CD8-positive, alpha-beta memory T cell (primary cell): ENCODE measurements at places on chromosomes 2 and 18.

- no peak for DNase-seq
Measured at GRCh38 chr2:33131749-33132148, 185.0 kb downstream of the LTBP1 start.

DNA sequence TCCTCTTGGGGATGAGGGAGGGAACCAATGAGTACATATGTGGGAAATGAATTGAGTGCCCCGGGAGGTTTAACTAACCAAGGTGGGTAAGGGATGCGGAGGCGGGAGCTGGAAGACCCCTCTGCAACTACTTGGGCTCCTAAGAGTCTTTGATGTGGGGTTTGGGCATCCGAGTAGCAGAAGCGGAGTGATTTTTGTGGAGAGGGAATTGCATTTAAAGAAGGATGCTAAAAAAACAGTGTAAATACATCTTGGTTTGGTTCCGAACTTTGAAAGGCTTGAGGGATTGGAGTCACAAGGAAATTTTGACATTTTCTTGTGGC, 215.7 kb downstream of the MCFD2 start:
- DNase-seq: no peak

DNA sequence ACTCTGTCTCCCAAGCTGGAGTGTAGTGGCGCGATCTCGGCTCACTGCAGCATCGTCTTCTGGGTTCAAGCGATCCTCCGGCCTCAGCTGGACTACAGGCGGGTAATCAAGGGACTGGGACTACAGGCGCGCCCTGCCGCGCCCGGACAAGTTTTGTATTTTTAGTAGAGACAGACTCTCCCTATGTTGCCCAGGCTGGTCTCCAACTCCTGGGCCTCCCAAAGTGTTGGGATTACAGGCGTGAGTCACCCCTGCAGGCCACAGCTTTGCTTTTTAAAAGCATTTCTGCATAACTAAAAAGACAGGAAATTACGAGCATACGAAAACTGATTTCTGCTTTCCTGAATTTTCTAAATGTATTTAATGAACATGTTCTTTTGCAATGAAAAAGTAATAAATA, 916 bp upstream of the OSBPL1A start:
- no peak for DNase-seq

GRCh38 chr2:130385709-130386108, 29.9 kb downstream of the PTPN18 start:
- no peak for DNase-seq

DNA sequence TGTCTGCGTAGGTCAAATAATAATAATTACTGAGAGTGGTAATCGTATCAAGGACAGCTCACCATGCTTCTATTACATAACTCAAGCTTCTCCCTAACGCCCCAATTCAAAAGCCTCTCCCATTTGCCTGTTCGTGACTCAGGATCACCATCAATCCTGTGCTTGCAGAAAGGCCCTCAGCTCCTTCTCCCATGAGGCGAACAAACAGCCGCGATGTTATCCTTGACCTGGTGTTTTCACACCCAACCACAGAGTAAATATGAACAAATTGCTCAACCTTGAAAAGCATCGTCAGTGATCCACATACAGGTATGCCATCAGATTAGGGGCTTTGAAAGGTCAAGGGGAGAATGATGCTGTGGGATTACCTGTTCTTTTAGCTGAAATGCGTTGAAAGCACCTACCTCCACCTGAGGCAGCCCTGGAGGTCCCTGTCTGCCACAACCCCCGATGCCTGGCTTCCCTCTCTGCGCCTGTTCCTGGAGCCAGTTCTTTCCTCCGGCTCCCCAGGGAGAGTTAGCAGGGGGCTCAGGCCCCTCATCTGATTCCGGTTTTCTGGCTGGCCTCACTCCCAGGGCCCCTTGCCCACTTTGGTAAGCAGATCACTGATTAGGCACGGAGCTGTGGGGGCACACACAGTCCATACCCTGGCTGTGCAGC, 39.1 kb upstream of the ODC1 start:
- DNase-seq: no peak

GRCh38 chr2:158103411-158104012, 1.8 kb downstream of the UPP2 start:
- no peak for DNase-seq

DNA sequence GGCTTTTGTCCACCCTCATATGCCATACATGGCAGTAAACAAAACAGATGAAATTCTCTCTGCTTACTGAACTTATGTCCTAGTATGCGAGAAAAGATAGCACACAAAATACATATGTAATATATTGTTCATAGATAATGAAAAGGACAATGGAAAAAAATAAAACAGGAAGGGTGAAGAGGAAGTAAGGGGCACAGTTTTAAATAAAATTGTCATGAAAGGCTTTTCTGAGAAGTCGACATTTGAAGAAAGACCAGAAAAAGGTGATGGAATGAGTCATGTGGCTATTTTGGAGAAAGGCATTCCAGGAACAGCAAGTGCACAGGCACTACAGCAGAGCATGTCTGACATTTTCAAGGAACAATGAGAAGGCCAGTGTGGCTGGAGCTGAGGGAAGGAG, 56.4 kb downstream of the KCNH7 start:
- DNase-seq: no peak

DNA sequence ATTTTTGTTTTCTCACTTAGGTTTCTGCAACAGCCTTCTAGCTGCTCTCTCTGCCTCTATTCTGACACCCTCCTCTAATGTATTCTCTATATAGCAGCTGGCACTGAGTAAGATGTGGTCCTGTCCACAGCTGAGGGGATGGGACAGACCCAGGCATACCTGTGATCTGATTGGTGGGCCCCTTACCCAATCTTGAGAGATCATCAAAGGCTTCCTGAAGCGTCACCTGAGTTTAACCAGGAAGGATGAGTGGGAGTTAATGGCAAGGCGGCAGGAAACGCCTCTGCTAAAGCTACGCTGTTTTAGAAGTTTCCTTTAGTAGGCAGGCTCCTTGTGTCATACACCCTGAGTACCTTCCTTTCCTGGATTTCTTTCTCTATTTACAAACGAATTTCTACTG, 5.7 kb upstream of the TET3 start:
- DNase-seq: peak; percentile 84

DNA sequence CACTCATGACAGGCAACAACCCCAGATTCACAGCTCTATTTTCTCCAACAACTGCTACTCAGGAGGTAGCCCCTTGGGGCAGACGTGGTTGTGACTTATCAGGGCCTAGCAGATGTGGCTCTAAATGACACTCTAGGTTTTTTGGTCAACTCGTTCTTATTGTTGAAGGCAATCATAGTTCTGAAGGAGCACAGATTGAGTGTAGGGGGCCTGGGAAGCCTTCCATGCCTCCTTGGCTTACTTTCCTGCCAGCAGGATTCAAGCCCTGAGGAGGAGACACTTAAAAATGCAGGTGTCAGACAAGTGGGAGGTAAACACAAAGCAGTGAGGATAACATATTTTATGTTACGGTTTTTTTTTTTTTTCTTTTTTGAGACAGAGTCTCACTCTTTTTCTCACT, 23.5 kb upstream of the SUCLG1 start:
- no peak for DNase-seq

- no peak for DNase-seq
Measured at GRCh38 chr2:190170673-190171072, 108.1 kb upstream of the MSTN start.
